Stimulated activated CD8-positive, alpha-beta memory T cell treated with anti-CD3 and anti-CD28 coated beads, Interleukin-4, amount 100 ng/mL, for 4 hours (primary cell): ENCODE measurements at places on chromosomes 4 and X.

- no peak for DNase-seq
Measured at GRCh38 chrX:142428916-142429315, 223.8 kb upstream of the MAGEC2 start.

GRCh38 chr4:85370400-85371032 is 104.4 kb upstream of the ARHGAP24 start:
- no peak for DNase-seq

DNA sequence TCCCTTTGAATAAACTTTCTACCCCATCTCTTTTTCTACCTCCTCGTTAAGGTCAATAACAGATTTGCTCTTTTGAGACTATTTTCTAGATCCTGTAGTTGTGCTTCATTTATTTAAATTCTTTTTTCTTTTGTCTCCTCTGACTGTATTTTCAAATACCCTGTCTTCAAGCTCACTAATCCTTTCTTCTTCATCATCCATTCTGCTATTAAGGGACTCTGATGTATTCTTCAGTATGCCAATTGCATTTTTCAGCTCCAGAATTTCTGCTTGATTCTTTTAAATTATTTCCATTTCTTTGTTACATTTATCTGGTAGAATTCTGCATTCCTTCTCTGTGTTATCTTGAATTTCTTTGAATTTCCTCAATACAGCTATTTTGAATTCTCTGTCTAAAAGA is 36.0 kb upstream of the ARMCX4 start:
- DNase-seq = no peak

DNA sequence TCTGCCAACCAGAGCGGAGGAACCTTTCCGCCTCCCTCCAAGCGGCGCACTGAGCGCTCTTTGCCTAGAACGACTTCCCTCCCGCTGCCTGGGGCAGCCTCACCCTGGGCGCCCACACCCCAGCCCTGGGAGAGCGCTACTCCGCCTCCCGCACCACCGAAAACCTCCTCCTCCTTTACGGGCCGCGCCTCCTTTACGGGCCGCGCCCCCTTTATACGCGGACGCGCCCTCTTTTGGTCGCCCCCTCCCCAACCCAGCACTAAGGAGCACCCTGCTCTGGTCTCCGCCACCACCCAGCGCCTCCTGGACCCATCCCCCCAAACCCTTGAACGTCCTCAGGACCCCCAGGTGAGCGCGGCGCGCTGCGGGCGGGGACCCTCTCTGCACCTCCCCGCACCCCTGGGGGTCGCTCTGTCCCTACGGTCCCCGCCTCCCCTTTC is 586 bp upstream of the NSG1 start:
- DNase-seq = no peak

DNA sequence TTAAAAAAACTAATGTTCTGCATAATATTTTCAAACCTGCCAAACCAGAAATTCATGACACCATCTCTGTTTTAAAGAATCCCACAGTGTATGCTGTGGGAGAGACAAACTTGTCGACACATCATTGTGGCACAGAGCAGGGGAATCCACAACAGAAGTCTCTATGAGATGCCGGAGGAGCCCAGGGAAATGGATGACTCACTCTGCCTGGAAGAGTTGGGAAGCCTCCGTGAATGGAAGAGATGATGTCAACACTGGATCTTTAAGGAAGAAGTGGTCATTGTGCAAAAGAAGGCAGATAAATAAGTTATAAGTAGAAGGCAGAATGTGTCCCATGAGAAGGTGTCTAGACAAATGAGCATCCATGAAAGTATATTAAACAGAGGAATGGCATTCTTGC is 595.1 kb downstream of the RAB28 start:
- no peak for DNase-seq

- no peak for DNase-seq
Measured at GRCh38 chr4:64095398-64095797, 313.9 kb downstream of the TECRL start.

DNA sequence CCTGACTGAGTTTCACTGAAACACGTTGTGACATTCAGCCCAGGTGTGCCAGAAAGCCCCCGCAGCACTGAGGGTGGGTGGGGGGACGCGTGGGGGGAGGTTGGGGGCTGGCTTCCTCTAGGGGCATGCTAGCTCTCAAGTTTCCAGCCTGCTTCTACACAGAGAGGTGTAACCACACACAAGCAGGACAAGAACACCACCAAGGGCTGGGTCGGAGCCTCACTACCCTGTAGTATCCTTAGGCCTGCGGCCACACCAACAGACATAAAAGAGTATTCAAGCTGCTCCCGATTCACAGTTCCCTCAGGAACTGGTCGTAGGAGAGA is 1.8 kb downstream of the USP46 start:
- DNase-seq = no peak

DNA sequence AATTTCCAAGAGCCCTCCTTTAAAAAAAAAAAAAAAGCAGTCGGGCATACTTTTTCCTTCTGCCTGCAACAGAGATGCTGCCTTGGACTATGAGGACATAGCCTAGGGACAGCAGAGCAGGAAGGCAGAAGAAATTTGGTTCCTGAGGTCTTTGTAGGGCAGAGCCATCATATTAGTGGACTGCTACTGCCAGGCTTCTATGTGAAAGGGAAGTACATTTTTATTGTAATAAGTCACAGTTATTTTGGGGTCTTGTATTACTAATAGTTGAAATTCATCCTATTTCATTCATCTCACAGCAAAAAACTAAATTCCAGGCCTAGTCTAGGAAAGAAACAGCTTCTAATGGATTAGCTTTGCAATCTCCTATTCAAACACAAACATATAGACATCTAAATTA is 211.2 kb downstream of the NSUN7 start:
- no peak for DNase-seq

DNA sequence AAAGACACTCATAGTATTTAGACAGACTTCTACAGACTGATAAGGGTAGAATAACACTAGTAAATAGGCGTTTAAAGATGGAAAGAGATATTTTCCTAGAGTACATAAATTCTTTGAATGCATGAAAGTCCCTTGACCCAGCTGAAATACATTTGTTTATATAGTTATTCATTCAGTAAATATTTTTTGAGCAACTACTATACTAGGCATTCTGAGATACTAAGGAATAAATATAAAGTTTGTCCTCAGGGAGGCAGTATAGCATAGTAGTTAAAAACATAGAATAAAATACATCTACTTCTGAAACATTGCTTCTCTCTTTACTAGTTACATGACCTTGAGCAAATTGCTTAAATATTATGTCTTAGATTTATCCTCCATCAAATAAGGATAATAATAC is 27.4 kb downstream of the HMGN5 start:
- no peak for DNase-seq
